ENCODE measurements at places on chromosomes 13 and 19. TPM values are rescaled to one million over a fixed set of nuclear protein-coding genes. Genes with fewer than 3 reads are reported as not detected.

- no peaks in the 10 kb centered on the region for H3K27me3 ChIP-seq
- no peak overlapping the region for H3K4me3 ChIP-seq
- no peaks in the 10 kb centered on the region for H3K4me1 ChIP-seq
- no peak overlapping the region for H3K27ac ChIP-seq
Observed at GRCh38 chr19:42111811-42112210, 20.4 kb downstream of the POU2F2 start.

- no peaks in the 10 kb centered on the region for H3K27me3 ChIP-seq
- no peak overlapping the region for H3K4me3 ChIP-seq
- no peaks in the 10 kb centered on the region for H3K36me3 ChIP-seq
- H3K27ac ChIP-seq = no peak overlapping the region
- no peaks in the 10 kb centered on the region for H3K4me1 ChIP-seq
Observed at GRCh38 chr13:94073007-94073744, 406.3 kb downstream of the DCT start.

DNA sequence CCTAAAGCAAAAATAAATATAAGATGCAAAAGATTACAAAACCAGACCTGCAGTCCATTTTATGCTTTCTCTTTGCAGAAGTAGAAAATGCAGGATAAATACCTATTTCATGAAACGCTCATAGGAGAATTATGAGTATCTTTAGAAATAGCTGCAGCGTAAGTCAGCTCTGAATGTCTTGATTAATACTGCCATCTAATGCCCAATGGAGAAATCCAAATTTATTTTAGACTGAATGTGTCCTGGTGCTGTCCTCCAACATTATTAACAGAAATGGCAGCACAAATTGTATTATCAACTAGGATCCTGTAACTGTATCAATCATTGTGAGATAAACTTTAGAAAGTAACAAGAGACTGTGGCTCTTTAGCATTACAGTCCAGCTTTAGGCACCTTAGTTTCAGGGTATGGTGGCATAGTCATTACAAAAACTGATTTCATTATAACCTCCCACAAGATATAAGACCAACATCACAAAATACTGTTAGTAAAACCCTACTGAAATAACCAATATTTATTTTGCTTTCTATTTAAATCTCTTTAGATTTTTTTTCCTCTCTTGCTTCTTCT, 162.1 kb upstream of the MIR17HG start:
- no peaks in the 10 kb centered on the region for H3K27me3 ChIP-seq
- no peak overlapping the region for H3K4me3 ChIP-seq
- H3K4me1 ChIP-seq = no peaks in the 10 kb centered on the region
- no peaks in the 10 kb centered on the region for H3K36me3 ChIP-seq

DNA sequence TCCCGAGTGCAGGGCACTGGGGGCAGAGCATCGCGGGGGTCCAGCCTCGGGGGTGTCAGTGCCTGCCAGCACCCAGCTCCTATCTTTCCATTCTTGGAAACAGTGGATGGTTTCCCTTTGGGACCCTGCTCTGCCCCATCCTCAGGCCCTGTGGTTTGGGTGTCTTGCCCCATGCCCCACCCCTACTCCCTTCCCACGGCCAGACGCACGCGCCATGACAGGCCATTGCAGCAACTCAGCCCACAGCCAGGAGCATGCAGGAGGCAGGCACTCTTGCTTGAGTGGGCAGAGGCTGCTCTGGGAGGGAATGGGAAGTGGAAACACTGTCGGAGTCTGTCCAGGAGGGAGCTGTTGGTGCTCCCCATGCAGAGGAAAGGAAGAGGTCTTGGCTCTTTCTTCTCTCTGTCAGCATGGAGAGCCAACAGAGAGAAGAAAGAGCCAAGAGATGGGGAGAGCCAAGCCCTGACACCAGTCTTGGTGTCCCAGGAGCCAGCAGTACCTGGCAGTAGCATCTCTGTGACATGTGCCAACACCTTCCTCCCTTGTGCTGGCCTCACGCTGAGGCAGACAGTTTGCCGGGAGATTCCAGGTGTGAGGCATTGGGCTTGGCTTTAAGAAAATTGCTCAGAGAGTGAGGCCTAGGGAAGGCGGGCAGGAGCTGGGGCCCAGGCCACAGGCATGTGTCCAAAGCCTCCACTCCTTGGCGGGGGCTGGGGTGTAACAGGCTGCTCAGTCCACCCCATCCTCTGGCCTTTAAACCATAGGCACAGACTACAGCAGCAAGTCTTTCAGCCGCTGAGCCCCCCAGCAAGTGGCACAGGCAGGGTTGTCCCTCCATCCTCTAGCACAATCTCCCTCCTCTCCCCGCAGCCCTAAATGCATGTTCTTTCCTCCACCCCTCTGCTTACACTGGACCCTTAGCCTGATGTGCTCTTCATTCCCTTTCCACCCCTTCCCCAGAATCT, 86.7 kb upstream of the UQCRFS1 start:
- H3K4me3 ChIP-seq = no peak overlapping the region
- no peak for DNase-seq
- no peaks in the 10 kb centered on the region for H3K36me3 ChIP-seq
- H3K4me1 ChIP-seq = no peaks in the 10 kb centered on the region

DNA sequence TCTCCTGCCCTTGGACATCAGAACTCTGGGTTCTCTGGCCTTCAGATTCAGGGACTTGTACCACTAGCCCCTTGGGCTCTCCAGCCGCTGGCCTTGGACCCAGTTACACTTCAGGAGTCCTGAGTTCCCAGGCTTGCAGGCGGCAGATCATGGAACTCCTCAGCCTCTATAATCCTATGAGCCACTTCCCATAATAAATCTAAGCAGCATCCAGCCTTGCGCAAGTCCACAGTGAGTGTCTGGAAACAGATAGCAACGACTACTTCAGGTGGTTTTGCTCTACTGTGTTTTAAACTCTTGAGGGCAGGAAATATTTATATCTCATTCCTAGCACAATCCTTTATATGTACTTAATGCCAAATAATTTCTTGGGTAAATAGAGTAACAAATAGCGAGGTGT, 92.3 kb downstream of the COL4A1 start:
- DNase-seq = no peak
- peaks cover 15% of the 10 kb centered on the region for H3K4me1 ChIP-seq
- no peaks in the 10 kb centered on the region for H3K27me3 ChIP-seq
- H3K27ac ChIP-seq = no peak overlapping the region

DNA sequence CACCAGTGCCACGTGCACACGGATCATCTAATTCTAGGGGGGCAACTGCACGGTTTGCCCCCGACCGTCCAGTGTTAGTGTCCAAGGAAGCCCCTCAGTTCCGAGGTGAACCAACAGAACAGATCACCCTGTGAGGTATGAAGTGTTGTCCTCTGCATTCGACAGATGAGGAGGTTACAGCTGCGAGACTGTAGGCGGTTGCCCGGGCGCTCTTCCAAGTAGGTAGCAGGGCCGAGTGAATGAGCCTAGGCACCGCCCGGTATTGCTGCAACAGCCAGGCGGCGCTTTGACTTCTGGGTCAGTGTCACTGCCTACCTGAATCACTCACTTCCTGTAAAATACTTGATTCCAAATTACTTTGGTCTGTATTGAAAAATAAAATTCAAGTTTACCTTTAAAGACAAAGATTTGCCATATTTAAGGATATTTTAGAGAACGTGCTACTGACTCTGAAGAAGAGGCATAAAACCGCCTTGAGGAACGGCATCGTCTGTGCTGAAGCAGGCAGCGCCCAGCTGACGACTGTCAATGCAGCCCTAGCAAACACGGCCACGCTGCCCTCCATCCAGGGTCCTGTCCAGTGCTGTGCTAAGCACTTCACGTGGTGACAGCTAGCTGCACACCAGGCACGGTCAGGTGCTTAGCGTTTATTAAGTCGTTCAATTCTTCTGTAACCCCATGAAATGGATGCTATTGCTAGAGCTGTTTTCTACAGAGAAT, 19.3 kb upstream of the RASA3 start:
- H3K36me3 ChIP-seq = no peaks in the 10 kb centered on the region
- H3K27me3 ChIP-seq = no peaks in the 10 kb centered on the region
- no peak for DNase-seq
- H3K4me3 ChIP-seq = no peak overlapping the region
- no peaks in the 10 kb centered on the region for H3K4me1 ChIP-seq
- no peak overlapping the region for H3K27ac ChIP-seq

DNA sequence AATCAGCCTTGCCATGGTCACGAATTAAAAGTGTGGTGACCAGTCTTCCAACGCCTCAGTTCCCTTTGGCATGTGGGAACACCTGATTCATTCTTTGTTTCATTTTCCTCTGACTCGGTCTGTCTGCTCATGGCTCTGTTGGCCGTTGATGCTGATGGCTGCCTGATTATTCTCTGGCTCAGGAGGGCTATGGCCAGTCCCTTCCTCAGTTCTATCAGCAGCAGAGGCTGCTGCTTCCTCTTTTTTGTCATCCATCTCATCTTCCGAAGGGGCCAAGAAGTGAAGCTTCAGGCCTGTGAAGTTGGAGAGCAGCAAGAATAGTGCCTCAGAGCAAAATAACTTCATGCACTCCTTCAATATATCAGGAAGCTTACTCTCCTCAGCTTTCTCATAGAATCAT, 9.5 kb upstream of the MLNR start:
- H3K4me1 ChIP-seq = no peaks in the 10 kb centered on the region
- H3K27me3 ChIP-seq = no peaks in the 10 kb centered on the region
- H3K27ac ChIP-seq = no peak overlapping the region
- H3K4me3 ChIP-seq = no peak overlapping the region
- DNase-seq = no peak

Gene UNC13A
- total RNA-seq = 0.15 TPM

Measured in left lung (tissue), 14 donors.